Esophagus squamous epithelium (tissue), 5 donors: ENCODE measurements at places on chromosomes 5 and 9.

DNA sequence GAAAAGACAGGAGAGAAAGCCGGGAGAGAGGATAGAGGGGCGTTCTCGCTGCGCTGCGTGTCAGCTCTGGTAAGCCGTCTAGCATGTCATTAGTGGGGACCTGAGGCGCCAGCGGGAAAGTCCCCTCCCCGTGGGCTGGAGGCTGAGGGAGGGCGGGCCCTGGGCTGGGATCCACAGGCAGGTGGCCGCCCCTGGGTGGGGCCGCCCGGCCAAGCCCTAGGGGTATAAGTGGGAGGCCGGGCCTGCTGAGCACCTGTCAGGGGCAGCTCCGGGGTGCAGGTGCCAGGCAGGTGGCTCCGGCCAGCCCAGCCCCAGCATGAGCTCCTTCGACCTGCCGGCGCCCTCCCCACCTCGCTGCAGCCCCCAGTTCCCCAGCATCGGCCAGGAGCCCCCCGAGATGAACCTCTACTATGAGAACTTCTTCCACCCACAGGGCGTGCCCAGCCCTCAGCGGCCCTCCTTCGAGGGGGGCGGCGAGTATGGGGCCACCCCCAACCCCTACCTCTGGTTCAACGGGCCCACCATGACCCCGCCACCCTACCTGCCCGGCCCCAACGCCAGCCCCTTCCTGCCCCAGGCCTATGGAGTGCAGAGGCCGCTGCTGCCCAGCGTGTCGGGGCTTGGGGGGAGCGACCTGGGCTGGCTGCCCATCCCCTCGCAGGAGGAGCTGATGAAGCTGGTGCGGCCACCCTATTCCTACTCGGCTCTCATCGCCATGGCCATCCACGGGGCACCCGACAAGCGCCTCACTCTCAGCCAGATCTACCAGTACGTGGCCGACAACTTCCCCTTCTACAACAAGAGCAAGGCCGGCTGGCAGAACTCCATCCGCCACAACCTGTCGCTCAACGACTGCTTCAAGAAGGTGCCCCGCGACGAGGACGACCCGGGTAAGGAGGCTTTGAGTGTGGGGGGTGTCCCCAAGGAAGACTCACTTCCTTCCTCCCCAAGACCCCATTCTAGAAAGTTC lies at the start of gene FOXI1:
FOXI1 (plus strand) TSS at position 256 of the 970 bp plus-strand sequence; CDS start at position 317, 61 bp downstream.
- no peak for DNase-seq

DNA sequence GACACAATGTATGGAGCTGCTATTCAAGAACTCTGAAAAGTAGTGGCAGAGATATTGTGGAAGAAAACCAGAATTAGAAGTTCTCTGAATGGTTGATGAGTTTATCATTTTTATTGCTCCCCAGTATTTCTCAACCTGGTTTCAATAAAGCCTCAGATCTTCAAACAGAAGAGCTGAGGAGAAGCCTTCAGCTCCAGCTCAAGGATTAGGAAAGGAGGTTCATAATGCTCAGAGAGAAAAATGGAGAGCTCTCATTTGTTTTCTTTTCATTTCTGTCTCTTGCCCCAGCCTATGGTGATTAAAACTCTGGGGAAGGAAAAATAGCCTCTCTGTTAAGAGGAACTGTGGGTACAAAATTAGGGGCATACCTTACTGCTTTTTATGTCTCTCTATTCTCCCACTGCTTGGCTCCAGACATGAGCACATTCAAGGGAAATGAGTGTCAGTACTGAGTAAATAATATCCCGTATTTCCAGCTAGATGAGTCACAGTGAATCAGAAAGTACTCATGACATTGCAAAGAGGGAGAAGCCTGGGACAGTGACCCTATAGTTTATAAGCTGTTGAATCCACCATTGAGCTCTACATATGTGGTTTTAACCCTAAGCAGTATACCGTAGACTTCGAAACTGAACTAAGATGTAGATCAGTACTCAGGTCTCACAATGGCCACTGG lies 138.1 kb downstream of the EMB start:
- no peak for DNase-seq

DNA sequence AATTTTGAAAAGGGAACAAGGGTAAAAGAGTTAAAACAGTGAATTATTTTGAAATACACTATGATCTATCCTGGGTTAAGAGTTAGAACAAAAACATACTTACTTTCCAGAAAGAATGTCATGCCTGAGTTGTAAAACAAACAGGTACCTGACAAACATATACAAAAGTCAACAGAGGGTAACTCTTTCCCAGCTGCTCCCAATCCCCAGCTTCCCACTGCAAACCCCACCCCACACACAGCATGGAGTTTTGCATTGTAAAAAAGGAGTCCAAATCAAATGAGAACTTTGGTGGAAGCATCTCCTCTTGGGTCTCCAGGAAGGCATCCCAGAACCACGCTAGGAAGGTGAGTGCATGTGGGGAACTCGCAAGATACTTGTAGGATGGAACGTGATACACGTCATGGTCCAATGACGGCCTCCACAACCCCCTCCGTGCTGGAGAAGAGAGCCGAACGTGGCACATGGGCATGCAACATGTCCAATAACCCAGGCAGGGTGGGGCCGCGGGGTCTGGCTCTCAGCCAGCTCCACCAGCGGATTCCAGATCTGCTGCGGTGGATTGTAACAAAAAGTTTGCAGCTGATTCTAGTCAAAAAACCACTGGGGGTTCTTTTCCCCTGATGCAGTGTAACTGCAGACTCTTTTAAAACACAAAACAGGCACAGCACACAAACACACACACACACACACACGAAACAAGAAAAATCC lies 55.8 kb downstream of the EPB41L4B start:
- DNase-seq, result no peak

- DNase-seq, result no peak
Measured at GRCh38 chr9:135516132-135516860, 4.9 kb upstream of the LCN1 start.

DNA sequence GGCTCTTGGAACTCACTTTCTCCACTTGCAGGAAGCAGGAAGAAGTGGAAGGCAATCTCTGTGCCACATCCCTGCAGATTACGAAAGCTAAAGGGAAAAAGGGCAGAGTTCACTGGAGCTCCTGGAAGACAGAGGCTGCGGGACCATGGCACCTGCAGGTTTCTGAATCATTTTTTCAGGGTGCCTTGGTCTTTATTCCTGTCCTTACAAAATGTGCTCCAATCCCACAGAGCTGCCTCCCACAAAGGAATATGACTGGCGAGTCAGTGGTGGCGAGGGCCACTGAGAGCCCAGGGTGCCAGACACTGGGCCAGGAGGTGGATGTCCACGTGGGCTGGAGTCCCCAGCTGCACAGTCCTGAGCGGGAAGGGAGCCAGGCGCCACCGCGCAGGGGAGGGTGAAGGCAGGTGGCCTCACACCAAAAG lies 183.0 kb downstream of the FANCC start:
- no peak for DNase-seq

DNA sequence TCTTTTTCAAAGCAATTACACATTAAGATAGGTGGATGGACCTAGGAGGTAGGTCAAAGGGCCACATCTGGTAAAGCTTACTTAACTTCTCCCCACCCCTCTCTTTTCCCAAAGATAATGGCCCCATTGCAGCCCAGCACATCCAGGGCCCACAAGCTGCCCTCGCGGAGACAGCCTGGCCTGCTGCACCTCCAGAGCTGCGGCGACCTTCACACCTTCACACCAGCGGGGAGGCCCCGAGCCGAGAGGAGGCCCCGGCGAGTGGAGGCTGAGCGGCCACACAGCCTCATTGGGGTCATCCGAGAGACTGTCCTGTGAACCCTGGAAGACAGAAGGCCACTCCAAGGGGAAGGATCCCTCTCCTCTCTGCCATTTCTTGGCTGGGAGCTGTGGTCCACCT lies 66.5 kb downstream of the ENTREP1 start:
- DNase-seq, result no peak

DNA sequence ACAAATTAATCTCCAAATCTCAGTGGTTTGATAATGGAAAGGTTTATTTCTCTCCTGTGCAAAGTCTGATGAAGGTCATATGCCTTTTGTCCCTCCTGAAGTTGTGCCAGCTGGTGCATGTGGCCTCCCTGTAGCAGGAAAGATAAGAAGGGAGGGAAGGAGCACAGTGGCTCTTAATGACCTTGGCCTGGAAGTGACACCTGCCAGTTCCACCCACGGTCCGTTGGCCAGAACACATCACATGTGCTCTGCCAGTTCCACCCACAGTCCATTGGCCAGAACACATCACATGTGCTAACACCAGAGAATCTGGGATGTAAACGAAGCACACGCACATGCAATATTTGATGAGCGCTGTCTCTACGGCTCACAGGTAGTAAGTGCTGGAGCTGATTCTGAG lies 130.9 kb downstream of the DOCK2 start:
- DNase-seq, result no peak

GRCh38 chr9:110886832-110887231 lies 151.4 kb downstream of the LPAR1 start:
- no peak for DNase-seq
